Prostate gland (tissue), 2 donors: ENCODE measurements at places on chromosomes 6 and 20. TPM values are rescaled to one million over a fixed set of nuclear protein-coding genes. Genes with fewer than 3 reads are reported as not detected.

DNA sequence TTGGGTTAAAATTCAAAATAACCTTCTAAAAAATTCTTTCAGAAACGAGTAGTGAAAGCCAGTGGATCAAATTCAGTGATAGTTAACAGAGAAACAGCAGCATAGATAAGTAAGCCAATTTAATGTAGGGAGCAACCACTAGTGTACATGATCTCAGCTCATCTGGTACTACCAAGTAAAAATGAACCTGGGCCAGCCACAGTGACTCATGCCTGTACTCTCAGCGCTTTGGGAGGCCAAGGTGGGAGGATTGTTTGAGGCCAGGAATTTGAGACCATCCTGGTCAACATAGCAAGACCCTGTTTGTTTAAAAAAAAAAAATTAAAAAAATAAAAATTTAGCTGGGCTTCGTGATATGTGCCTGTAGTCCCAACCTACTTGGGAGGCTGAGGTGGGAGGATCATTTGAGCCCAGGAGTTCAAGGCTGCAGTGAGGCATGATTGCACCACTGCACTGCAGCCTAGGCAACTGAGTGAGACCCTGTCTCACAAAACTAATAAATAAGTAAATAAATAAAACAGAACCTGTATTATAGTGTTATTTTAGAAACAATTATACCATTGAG is 32.4 kb downstream of the CBFA2T2 start:
- H3K36me3 ChIP-seq: no peaks in the 10 kb centered on the region
- no peak overlapping the region for H3K27ac ChIP-seq
- DNase-seq: no peak

The C20orf202 gene
- total RNA-seq: not detected

GRCh38 chr6:143339223-143339622 is 111.3 kb downstream of the ADAT2 start:
- H3K4me1 ChIP-seq: no peaks in the 10 kb centered on the region
- no peak overlapping the region for H3K4me3 ChIP-seq
- DNase-seq: no peak
- no peaks in the 10 kb centered on the region for H3K27me3 ChIP-seq

DNA sequence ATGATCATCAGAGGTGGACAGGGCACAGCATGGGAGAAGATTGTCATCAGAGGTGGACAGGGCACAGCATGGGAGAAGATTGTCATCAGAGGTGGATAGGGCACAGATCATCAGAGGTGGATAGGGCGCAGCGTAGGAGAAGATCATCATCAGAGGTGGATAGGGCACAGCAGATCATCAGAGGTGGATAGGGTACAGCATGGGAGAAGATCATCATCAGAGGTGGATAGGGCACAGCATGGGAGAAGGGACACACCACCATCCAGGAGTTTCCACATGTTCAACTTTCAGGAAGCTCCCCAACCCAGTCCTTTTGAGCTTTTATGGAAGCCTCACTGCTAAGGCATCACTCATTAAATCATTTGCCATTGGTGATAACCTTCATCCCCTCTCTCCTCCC is 104.1 kb downstream of the MAP7 start:
- no peak overlapping the region for H3K4me3 ChIP-seq
- H3K4me1 ChIP-seq: no peaks in the 10 kb centered on the region
- H3K36me3 ChIP-seq: no peaks in the 10 kb centered on the region
- no peak for DNase-seq
- no peaks in the 10 kb centered on the region for H3K27me3 ChIP-seq

The SEL1L2 gene
- total RNA-seq: 0.28 TPM

- no peaks in the 10 kb centered on the region for H3K4me1 ChIP-seq
- no peak overlapping the region for H3K4me3 ChIP-seq
- H3K27ac ChIP-seq: no peak overlapping the region
- no peaks in the 10 kb centered on the region for H3K27me3 ChIP-seq
These were observed 176.7 kb downstream of the CLIC5 start for GRCh38 chr6:45838996-45839395.

The RHAG gene
- not detected for total RNA-seq

The BTN2A1 gene
- 11.5 TPM for total RNA-seq

The CST2 gene
- not detected for total RNA-seq

The DNMT3B gene
- 0.41 TPM for total RNA-seq

- H3K27me3 ChIP-seq: no peaks in the 10 kb centered on the region
- DNase-seq: no peak
- H3K4me3 ChIP-seq: no peak overlapping the region
These were observed 18.0 kb downstream of the KLHL31 start for GRCh38 chr6:53647462-53648094.

The ACOT13 gene
- total RNA-seq: 8.8 TPM

The ANGPT4 gene
- 0.27 TPM for total RNA-seq

DNA sequence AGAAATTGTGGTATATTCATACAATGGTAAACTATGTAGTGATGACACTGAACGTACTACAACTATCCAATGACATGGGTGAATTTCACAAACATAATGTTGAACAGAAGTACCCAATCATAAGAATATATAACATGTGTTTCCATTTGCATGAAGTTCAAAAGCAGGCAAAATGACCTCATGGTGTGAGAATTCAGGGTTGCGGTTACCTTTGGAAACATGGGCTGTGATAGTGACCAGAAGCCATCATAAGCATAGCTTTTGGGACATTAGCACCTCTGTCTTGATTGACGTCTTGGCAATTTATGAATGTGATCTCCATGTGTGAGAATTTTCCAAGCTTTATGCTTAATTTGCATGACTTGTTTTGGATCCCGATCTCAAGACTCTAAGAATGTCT is 500.1 kb upstream of the JAG1 start:
- no peak for DNase-seq
- H3K27me3 ChIP-seq: no peaks in the 10 kb centered on the region
- no peaks in the 10 kb centered on the region for H3K36me3 ChIP-seq
- H3K4me3 ChIP-seq: no peak overlapping the region
- H3K4me1 ChIP-seq: no peaks in the 10 kb centered on the region

The FBXO30 gene
- 9.6 TPM for total RNA-seq

DNA sequence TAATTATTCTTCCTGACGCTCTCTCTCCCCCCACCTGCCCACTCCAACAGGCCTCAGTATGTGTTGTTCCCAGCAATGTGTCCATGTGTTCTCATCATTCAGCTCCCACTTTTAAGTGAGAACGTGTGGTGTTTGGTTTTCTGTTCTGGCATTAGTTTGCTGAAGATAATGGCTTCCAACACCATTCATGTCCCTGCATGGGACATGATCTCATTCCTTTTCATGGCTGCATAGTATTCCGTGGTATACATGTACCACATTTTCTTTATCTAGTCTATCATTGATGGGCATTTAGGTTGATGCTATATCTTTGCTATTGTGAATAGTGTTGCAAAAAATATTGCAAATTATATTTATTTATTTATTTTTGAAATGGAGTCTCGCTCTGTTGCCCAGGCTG is 258.0 kb downstream of the TFAP2A start:
- no peak overlapping the region for H3K27ac ChIP-seq
- no peaks in the 10 kb centered on the region for H3K36me3 ChIP-seq
- H3K4me1 ChIP-seq: no peaks in the 10 kb centered on the region

The VSX1 gene
- total RNA-seq: not detected

The ADAT2 gene
- total RNA-seq: 3.2 TPM

The GOPC gene
- total RNA-seq: 20.2 TPM

GRCh38 chr6:132322398-132322797 is 78.9 kb downstream of the MOXD1 start:
- no peaks in the 10 kb centered on the region for H3K27me3 ChIP-seq
- H3K4me1 ChIP-seq: no peaks in the 10 kb centered on the region
- H3K36me3 ChIP-seq: no peaks in the 10 kb centered on the region
- no peak overlapping the region for H3K4me3 ChIP-seq
- DNase-seq: no peak

DNA sequence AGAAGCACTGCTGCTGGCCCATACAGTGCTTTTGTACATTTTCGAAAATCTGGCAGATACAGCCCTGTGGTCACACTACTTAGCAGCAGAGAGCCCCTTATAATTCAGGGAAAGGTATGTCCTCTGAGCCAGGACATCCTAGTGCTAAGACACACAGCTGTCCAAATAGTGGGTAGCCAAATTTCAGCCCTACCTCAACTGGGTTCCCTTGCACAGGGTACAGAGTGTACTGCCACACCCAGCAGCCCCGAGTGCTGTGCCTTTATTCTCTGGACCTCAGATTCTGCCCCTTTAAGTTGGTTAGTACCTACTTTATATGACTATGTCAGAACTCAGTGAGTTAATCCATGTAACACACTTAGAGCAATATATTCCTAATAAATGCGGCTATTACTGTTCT is 47.6 kb downstream of the PRPH2 start:
- DNase-seq: no peak
- no peak overlapping the region for H3K27ac ChIP-seq
- H3K4me1 ChIP-seq: no peaks in the 10 kb centered on the region
- H3K36me3 ChIP-seq: peaks cover 13% of the 10 kb centered on the region
- no peak overlapping the region for H3K4me3 ChIP-seq

The PRND gene
- 589 TPM for total RNA-seq

DNA sequence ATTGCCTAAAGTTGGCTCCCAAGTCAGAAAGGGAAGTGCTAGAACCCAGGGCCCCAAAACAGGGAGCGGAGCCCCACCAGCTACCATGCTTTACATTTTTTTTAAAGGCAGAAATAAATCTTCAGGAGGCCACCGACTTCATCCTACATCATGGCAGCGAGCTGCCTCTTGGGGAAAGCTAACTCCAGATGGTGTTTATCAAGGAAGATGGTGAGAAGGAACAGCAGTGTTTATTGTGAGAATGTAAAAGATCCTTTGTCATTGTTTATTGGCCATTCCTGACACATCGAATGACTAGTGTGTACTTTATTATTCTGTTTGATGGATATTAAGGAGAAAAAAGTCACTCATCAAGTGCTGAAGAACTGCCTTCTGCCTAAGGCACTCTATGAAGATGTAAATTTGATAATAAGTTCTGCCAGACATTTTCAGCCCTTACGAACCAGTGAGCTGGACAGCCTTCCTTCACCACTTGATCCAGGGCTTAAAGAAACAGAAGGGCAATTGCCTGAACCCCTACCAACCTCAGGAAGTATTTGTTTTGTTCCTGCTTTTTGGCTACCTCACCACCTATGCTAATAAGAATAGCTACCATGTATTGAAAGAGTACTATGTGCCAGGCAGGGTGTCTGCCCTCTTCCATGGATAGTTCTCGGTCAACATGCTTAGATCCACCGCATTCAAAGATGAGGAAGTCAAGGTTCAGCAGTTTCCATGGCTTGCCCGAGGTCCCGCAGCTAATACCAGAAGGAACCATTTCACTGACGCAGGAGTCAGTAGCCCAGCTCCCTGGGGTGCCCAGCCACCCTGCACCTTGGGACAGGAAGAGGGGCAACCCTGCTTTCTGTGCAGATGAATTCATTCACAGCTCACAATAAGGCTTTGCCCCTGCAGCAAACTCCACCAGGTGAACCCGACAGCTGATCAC is 194.7 kb upstream of the RREB1 start:
- no peak for DNase-seq
- peaks cover 7% of the 10 kb centered on the region for H3K4me1 ChIP-seq
- no peaks in the 10 kb centered on the region for H3K36me3 ChIP-seq

The OSBPL2 gene
- 50.6 TPM for total RNA-seq

DNA sequence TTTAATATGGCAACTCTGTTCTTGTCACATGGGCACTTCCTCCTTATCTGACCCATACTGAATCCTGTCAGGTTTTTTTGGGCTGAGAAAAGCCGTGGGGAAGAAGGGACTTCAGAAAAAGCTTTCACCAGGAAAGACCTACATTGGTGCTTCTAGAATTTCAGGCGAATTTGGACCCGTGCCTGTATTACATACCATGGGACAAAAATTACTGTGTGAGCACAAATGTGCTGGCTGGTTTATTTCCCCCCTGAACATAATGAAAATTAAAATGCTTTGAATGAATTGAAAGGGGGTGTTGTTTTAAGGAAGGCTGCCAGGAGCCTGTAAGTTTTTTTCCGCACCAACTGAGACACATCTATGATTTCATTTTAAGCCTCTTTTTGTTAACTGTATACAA is 29.6 kb downstream of the CAP2 start:
- no peaks in the 10 kb centered on the region for H3K27me3 ChIP-seq
- H3K36me3 ChIP-seq: no peaks in the 10 kb centered on the region
- no peaks in the 10 kb centered on the region for H3K4me1 ChIP-seq
- H3K4me3 ChIP-seq: no peak overlapping the region
- no peak for DNase-seq

The CALHM5 gene
- 0.32 TPM for total RNA-seq

DNA sequence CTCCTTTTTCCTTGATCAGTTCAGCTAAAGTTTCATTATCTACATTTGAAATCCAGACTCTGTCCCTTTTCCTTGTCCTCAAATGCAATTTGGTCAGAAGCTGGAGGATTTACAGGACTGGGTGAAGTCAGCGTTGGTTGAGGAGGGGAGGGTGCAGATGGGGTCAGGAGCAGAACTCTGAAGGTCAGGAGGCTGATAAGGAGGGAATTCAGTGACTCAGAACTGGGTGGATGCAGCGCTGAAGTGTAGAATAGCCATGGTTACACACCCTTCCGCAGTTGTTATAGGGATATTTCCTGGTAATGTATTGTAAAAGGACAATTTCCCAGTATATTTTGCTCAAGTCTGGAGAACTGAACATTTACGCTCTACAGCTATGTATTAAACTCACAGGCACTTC is 133.1 kb upstream of the FOXA2 start:
- no peaks in the 10 kb centered on the region for H3K4me1 ChIP-seq
- no peaks in the 10 kb centered on the region for H3K36me3 ChIP-seq
- no peak overlapping the region for H3K4me3 ChIP-seq

The ECT2L gene
- total RNA-seq: 0.41 TPM

- no peak for DNase-seq
- H3K27ac ChIP-seq: no peak overlapping the region
- H3K4me1 ChIP-seq: peaks cover 3% of the 10 kb centered on the region
- no peak overlapping the region for H3K4me3 ChIP-seq
These were observed 80.0 kb upstream of the PREP start for GRCh38 chr6:105482921-105483320.

DNA sequence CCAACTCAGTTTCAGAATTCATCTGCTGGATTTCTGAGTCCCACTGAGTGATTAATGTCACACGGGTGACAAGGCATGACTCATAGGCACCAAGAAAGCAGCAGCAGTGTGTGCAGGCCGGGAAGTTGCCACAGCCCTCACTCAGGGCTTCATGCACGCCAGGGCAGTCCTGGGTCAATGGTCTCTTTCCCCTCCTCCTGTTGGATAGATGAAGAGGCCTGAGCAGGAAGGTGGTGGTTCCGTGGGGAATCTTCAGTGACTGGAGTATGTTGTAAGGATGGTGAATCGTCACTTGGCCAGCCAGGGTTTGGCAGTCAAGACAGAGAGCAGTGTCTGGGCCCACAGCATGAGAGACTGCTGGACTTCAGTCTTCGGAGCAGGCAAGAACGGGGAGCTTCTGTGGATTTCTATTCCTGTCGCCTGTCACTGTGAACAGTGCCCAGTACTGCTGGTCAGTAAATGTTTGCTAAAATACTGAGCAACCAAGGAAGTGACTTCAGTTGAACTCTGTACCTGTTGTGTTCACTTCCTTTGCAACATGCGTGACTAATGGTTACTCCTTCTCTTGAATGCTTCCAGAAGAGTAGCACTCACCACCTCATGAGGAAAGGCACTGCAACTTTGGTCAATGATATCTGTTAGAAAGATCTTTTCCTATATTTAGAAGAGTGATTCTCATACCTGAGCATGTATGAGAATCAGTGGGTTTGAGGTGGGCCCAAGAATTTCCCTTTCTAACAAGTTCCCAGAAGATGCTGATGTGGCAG is 62.0 kb upstream of the CD93 start:
- no peak for DNase-seq
- no peak overlapping the region for H3K4me3 ChIP-seq
- H3K36me3 ChIP-seq: no peaks in the 10 kb centered on the region
- no peaks in the 10 kb centered on the region for H3K27me3 ChIP-seq
- no peaks in the 10 kb centered on the region for H3K4me1 ChIP-seq

The BEND3 gene
- total RNA-seq: 4.0 TPM

The TP53TG5 gene
- 0.51 TPM for total RNA-seq
